Activated T-cell treated with anti-CD3 and anti-CD28 coated beads, Interleukin-2, amount 50 U/mL, for 24 hours (primary cell): ENCODE measurements at places on chromosomes 2 and 18.

- DNase-seq, result no peak
- no peaks in the 10 kb centered on the region for H3K27me3 ChIP-seq
- no peak overlapping the region for H3K4me3 ChIP-seq
- peaks cover 92% of the 10 kb centered on the region for H3K36me3 ChIP-seq
- peaks cover 6% of the 10 kb centered on the region for H3K4me1 ChIP-seq
These were observed 206.4 kb downstream of the NBAS start for GRCh38 chr2:15354596-15355366.

GRCh38 chr2:176187899-176188773 is at the start of gene HOXD1:
Gene HOXD1, plus strand, starts transcription at chr2:176188668. Its CDS starts 134 bp downstream, at chr2:176188802.
- peak within 1 kb of the TSS; percentile 76 for H3K4me3 ChIP-seq
- peak within 1 kb of the TSS; percentile 40 for H3K27ac ChIP-seq
- H3K4me1 ChIP-seq, result peaks cover 20% of the 10 kb centered on the region
- no peak for DNase-seq

- H3K4me3 ChIP-seq, result no peak overlapping the region
- H3K27ac ChIP-seq, result no peak overlapping the region
- no peaks in the 10 kb centered on the region for H3K27me3 ChIP-seq
- H3K36me3 ChIP-seq, result no peaks in the 10 kb centered on the region
These were observed 3.2 kb upstream of the NEU2 start for GRCh38 chr2:233029321-233029720.

DNA sequence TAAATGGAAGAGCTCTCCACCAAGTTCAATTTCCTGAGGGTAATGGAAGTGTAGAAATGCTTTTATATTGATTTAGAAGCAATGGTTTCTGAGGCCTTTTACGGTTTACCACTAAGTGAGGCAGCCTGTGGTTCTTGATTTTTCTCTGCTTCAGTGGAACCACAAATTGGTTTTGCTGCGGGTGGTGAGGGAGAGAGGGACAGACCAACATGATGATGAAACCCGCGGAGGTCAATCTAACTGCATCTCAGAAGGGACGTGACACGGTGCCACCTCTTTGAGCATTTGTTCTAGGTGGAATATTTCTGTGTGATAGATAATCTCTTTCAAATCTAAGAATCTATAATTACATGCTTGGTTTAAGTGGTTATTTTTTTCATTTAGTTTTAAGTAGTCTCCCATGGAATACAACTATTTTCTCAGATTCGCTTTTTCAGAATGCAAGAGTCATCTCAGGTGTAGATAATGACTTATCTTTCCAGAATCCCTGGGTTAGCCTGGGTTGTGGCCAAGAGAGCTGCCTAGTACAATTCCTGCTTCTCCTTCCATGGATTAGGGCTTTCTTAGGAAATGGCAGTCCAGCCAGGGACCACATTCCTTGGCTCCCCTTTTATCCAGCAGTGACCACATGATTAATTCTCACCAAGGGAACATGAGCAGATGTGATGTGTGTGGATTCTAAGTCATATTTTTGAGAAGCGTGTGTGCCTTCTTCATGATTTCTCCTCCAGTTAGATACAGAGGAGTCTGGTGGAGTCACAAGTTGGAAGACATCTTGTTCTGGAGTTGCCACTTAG is 52.5 kb downstream of the KCNE4 start:
- no peak overlapping the region for H3K4me3 ChIP-seq
- H3K27me3 ChIP-seq, result no peaks in the 10 kb centered on the region
- no peaks in the 10 kb centered on the region for H3K4me1 ChIP-seq
- H3K27ac ChIP-seq, result no peak overlapping the region
- no peaks in the 10 kb centered on the region for H3K36me3 ChIP-seq

DNA sequence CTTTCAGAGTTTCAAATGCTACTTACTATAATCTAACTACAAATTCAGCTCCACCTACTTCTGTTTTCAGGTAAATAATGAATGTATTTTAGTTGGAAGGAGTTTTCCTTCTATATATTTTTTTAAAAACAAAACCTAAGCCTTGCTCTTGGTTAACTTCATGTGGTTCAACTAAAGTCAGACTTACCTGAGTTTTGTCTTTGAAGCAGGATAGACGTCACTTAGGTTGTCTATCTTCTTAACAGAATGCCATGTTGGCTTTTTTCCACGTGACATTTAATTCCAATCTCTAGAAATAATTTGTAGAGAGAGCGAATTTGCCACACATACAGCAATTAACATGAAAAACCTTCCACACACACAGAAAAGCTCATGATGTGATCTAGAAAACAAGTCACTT is 43.9 kb upstream of the CYTIP start:
- H3K36me3 ChIP-seq, result no peaks in the 10 kb centered on the region
- H3K27me3 ChIP-seq, result no peaks in the 10 kb centered on the region
- H3K4me1 ChIP-seq, result peaks cover 88% of the 10 kb centered on the region
- H3K4me3 ChIP-seq, result no peak overlapping the region
- DNase-seq, result no peak

- H3K27me3 ChIP-seq, result no peaks in the 10 kb centered on the region
- H3K27ac ChIP-seq, result no peak overlapping the region
- peaks cover 2% of the 10 kb centered on the region for H3K36me3 ChIP-seq
- H3K4me1 ChIP-seq, result peaks cover 29% of the 10 kb centered on the region
- no peak overlapping the region for H3K4me3 ChIP-seq
These were observed 9.0 kb upstream of the GAL3ST2 start for GRCh38 chr2:241767464-241768250.

DNA sequence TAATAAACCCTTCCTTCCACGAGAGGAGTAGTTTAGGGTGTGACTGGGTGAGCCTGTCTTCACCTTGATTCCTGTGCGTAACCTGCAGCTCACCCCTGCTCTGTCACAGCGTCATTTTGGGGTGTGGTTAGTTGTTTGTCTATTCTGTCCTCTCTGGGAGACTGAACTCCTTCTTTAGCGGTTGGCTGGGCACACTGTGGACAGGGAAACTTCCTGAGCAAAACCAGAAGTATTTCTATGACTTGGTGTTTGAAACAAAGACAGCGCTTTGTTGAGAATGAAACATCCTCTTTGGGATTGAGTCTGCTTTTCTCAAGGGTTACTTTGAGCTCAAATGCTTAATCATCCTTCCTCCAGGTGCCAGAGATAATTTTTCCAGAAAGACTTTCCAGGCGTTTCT is 270.7 kb downstream of the HRH4 start:
- H3K27ac ChIP-seq, result no peak overlapping the region
- H3K27me3 ChIP-seq, result peaks cover 4% of the 10 kb centered on the region
- DNase-seq, result no peak
- no peak overlapping the region for H3K4me3 ChIP-seq

DNA sequence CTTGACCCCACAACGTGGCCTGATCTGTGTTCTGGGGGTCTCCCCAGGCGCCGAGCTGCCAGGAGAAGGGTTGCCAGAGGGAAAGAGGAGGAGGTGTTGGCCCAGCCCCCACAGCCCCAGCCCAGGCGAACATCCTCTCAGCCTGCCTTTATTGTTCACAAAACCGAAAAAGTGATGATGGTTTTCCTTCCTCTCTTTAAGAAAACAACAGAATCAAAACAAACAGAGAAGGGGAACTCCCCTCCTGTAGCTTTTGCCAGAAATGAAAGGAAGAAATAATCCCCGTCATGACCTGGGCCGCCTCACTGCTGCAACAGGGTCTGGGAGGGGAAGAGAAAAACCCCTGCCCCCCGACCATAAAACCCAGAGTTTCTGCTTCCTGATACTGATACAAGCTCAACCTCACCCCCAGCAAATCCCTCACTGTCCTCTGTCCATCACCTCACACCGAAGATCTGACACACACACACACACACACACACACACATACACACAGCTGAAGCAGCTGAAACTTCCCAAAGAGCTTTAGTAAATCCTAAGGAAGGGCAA is 52.0 kb downstream of the ZFP36L2 start:
- peak; percentile 83 for DNase-seq
- H3K36me3 ChIP-seq, result peaks cover 3% of the 10 kb centered on the region
- no peaks in the 10 kb centered on the region for H3K27me3 ChIP-seq
- peak overlapping the region; percentile 53 for H3K4me3 ChIP-seq

DNA sequence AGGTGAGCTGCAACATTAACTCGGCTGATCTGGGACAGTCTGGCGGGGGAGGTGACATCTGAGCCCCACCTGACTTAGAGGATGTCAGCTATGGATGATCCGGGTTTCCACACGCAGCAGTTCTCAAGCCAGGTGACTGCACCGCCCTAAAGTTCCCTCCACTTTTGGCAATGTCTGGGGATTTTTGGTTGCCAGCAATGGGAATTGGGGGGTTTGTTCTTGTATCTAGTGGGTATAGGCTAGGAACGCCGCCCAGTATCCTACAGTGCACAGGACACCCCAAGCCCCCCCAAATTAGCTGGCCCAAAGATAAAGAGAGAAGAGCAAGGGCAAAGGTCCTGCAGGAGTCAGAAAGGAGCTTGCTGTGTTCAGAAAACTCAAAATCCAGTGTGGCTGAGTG is 544 bp upstream of the AGFG1 start:
- H3K27me3 ChIP-seq, result no peaks in the 10 kb centered on the region
- H3K4me1 ChIP-seq, result peaks cover 56% of the 10 kb centered on the region
- peak overlapping the region; percentile 45 for H3K27ac ChIP-seq

DNA sequence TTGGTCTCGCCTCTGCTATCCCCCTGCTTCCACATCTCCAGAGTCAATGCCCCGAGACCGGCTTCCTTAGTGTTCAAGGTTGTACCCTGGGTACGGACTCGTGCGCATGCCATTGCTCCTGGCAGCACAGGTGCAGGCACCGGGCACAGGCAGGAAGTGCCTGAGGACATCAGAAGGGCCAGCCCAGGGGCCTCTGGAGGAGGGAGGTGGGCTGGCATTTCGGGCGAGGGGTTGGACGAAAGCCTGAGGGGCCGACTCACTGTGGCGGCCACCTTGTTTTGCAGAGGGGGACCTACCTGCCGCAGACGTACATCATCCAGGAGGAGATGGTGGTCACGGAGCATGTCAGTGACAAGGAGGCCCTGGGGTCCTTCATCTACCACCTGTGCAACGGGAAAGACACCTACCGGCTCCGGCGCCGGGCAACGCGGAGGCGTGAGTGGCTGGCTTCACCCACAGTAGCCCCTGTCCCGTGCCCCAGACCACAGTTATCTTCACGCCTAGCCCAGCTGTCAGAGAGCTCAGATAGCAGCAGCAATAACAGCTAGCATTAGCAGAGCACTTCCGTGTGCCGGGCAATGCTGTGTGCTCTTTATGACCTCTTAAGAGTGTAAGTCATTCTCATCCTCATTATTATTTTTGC is 12.5 kb downstream of the ITM2C start:
- peaks cover 24% of the 10 kb centered on the region for H3K36me3 ChIP-seq
- H3K4me1 ChIP-seq, result peaks cover 46% of the 10 kb centered on the region
- H3K4me3 ChIP-seq, result peak overlapping the region; percentile 28
- H3K27me3 ChIP-seq, result no peaks in the 10 kb centered on the region
- DNase-seq, result peak; percentile 44
- peak overlapping the region; percentile 71 for H3K27ac ChIP-seq

DNA sequence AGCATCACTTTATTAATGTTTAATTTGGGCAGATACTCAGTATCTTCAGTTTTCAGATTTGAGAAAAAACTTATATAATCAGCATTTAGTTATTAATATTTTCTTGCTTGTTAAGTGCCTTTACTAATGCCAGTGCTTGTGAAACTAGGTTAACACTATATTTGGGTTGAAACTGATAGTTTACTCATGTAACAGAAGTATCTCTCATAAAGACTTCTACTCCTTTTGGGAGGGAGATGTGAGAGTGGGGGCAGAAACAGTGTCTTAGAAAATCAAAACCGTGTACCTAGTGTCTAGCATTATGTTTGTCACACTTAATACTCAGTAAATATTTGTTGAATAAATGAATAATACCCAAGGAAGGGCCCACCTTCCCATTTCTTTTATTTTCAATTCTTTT is 129.5 kb downstream of the MSTN start:
- H3K4me3 ChIP-seq, result no peak overlapping the region
- no peak for DNase-seq
- no peaks in the 10 kb centered on the region for H3K4me1 ChIP-seq
- no peak overlapping the region for H3K27ac ChIP-seq
- H3K36me3 ChIP-seq, result no peaks in the 10 kb centered on the region

GRCh38 chr18:21955757-21956652 is 213.4 kb upstream of the GATA6 start:
- peak; percentile 82 for DNase-seq
- H3K4me1 ChIP-seq, result no peaks in the 10 kb centered on the region
- H3K27me3 ChIP-seq, result peaks cover 24% of the 10 kb centered on the region
- no peaks in the 10 kb centered on the region for H3K36me3 ChIP-seq

DNA sequence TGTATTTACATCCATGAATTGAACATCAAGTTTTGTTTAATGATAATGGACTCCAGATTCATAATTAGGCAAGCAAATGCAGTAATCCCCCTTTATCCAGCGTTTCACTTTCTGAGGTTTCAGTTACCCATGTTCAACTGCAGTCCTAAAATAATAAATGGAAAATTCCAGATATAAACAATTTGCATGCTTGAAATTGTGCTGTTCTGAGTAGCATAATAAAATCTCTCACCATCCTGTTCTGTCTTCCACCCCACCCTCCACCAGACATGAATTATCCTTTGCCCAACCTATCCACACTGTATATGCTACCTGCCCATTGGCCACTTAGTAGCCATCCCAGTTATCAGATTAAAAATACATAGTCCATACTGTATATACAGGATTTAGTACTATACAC is 224.5 kb upstream of the CHAC2 start:
- H3K36me3 ChIP-seq, result no peaks in the 10 kb centered on the region
- peaks cover 12% of the 10 kb centered on the region for H3K27me3 ChIP-seq
- H3K4me3 ChIP-seq, result no peak overlapping the region
- H3K4me1 ChIP-seq, result no peaks in the 10 kb centered on the region
- H3K27ac ChIP-seq, result no peak overlapping the region
- DNase-seq, result no peak

DNA sequence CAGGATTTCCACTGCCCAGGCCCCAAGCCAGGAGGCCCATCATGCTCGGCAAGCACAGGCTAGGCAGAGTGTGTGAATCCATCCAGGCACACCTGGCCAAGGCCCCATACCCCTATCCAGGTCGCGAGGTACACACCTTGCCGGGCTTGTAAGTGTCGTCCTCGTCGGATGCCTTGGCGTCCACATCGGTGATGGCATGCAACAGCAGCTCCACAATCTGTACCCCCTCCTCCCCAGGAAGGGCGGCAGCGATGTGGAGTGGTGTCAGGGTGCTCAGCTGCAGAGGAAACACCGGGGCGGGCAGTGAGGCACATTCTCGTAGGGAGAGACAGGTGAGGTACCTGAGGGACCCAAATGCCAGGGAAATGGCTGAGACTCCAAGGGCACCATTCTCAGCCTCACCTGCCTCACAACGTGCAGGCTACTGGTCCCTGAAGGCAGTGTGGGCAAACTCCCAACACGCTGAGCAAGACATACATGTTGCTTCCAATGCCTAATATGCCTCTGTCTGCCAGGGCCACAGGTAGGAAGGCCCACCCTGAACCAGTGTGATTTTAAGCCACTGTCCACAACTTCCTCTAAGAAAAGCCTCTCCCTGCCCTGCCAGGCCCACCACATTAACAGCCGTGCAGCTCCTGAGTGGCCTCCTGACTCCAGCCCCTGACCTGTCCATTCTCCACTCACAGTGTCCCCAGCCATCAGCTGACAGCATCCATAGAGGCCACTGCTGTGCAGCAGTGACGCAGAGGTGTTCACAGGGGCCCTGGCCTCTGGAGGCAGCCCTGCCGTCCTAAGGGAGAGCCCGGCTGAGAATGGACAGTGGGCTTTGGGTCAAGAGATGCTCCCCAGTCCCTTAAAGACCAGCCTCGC is 44.9 kb downstream of the ANKMY1 start:
- H3K4me1 ChIP-seq, result peaks cover 17% of the 10 kb centered on the region
- H3K27ac ChIP-seq, result no peak overlapping the region
- H3K27me3 ChIP-seq, result no peaks in the 10 kb centered on the region
- peak; percentile 15 for DNase-seq
- peaks cover 30% of the 10 kb centered on the region for H3K36me3 ChIP-seq
- H3K4me3 ChIP-seq, result no peak overlapping the region
